Activated T-helper 2 cell treated with anti-CD3 and anti-CD28 coated beads, Interferon-gamma antibody, Interleukin-2, Interleukin-4, amounts not matched to agents 10 μg/mL and 5 μg/mL and 100 μg/mL, durations not matched to agents 14 hours and 24 hours and 36 hours (primary cell): ENCODE measurements at places on chromosomes 12 and 14. TPM values are rescaled to one million over a fixed set of nuclear protein-coding genes. Genes with fewer than 3 reads are reported as not detected.

AQP6 gene
- total RNA-seq, result not detected in 2 replicates

NELL2 gene
- total RNA-seq, result 7.7 and 10.2 TPM in 2 replicates

SDR9C7 gene
- total RNA-seq, result not detected in 2 replicates

LRTM2 gene
- total RNA-seq, result 0.07 and 0.09 TPM in 2 replicates

GALNT16 gene
- 0.11 TPM in 1 of 2 replicates, not detected in the other for total RNA-seq
